Hindlimb muscle (tissue), 1 donor: ENCODE measurements at places on chromosomes 7 and 10.

DNA sequence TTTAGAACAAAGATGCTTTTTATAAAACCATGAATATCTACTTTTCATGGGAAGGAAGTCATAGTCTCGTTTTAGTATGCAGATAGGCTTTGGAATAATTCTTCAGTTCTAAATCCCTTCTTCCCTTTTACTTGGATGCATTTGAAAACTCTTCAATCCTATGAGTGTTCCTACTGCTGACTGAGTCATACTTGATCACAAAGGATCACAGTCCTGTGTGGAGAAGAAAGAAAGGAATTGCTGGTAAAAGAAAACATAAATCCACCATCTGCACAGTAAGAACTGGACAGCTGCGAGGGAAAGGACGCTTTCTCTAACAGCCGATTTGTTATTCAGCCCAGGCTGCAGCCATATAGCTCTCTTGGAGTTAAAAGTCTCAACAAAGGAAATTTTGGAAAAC lies 209.9 kb downstream of the SEMA3E start:
- no peak for DNase-seq

GRCh38 chr7:94452239-94452638 lies 57.4 kb upstream of the CASD1 start:
- DNase-seq: no peak

DNA sequence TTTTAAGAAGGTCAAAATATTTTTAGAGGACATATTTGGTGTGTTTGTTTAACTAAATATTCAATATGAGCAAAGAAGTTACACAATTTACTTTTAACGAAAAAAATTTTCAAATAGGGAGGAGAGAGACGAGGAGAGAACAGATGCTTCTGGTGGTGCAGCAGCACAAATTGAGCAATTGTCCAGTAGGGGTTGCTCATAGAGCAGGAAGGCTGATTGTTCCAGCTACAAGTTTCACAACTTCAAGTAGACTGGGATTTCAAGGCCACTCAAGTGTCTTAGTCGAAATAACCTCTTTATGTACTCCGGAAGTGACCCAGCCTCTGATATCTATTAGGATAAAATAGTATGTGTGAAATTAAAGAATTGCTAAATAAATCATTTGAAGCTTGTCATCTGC lies 197.9 kb downstream of the HDAC9 start:
- DNase-seq: peak; percentile 49

DNA sequence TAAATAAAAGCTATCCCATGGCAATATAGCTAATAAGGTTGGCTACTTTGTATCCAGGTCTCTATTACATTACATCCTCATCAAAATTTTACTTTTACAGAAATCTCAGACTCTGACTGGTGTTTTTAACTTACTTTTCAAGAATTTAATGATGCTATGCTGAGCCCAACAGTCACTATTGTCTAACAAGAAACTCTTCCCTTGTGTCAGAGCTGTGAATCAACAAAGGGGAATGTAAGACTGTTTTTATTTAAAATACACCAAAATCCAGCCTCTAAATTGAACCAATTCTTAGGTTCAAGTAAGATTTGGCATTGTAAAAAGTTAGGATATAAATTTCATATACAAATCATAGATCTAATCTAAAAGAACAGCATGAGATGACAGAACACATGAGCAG lies 7.0 kb downstream of the RTKN2 start:
- no peak for DNase-seq

GRCh38 chr7:140509789-140510188 lies 30.5 kb upstream of the MKRN1 start:
- no peak for DNase-seq

DNA sequence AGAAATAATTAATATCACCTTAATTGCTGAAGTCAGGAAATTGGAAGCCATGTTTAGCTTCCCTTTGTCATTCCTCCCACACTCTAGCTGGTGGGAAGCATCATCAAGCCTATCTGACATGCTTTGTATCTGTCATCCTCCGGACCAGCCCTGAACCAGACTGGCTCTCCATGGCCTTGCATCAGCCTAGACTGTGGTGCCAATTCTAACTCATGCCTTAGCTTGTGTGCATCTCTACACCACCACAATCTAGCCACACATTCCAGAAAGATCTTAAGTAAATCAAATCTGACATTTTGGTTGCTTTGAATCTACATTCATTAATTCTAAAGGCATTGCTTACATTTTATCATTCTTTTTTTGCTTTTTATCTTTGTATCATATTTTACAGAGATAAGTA lies 196.4 kb upstream of the VSTM2A start:
- no peak for DNase-seq

GRCh38 chr7:106110885-106111654 lies 1.0 kb downstream of the SYPL1 start:
- DNase-seq: no peak

DNA sequence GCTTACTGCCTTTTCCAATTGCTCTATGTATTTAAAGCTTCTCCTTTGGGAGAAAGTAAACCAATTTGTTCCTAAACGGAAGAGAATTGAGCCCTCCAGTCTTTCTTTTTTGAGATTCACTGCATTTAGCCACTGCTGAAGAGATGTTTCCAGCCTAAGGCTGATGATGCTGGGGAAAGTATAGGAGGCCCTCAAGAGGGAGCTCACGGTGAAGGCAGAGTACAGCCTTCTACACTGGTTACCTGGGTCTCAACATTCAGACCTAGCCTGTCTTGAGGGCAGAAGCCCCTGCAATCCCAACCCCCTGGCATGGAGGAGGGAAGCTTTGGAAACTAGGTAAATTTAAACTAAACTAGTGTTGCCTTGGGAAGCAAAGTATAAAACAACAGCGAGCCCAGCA lies 316.7 kb upstream of the TPK1 start:
- no peak for DNase-seq

- no peak for DNase-seq
These were observed 82.7 kb downstream of the SEMA3A start for GRCh38 chr7:84111842-84112241.

GRCh38 chr7:10100572-10100971 lies 873.1 kb upstream of the PHF14 start:
- no peak for DNase-seq

DNA sequence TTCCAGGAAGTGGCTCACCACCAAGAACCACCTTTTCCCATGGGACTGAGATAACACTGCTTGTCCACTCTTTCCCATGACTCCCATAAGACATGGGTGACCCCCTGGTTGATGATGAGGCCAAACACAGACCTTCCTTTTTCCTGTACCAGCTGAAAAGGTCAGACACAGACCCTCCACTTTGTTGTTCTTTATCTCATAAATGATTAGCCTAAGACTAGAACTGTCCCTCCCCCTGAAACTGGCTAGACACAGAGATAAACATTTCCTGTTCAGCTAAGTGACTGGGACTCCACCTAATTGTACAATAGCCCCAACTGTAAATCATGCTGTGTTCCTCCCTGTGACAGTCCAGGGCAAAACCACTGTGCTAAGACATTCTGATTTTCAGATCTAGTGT lies 8.2 kb upstream of the NRG3 start:
- DNase-seq: no peak

DNA sequence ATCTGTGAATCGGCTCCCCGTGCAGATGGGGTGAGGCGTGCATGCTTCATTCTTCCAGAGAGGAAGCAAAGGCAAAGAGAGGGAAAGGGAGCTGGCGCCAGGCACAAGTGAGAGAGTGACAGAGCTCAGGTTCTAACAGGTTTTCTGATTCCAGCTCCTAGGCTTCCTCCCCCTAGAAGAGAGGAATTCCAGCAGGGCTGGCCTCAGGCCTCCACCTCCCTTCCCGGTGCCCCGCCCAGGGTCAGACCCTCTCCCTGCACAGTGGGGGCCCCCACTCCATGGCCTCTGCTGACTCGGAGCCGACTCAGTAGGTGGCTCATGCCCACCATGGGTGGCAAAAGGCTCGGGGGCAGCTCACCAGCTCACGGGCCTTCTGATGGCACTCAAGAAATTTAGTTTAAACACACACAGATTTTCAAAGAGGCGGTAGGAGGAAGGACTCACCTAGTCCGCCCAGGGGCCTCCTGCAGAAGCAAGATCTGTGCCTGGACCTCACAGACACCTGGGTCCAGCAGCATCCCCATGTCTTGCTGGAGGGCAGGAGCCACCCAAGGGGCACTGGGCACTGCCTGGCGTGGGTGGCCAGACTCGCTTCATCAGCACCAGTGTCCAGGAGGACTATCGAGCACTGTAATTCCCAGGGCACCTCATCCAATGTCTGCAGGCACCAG lies 183.5 kb downstream of the MAD1L1 start:
- no peak for DNase-seq

GRCh38 chr10:1544929-1545328 lies 192.4 kb downstream of the ADARB2 start:
- no peak for DNase-seq

- no peak for DNase-seq
These were observed 83.0 kb downstream of the WIPF3 start for GRCh38 chr7:29889288-29889687.

GRCh38 chr10:14736043-14736442 lies 38.7 kb downstream of the FAM107B start:
- DNase-seq: no peak

DNA sequence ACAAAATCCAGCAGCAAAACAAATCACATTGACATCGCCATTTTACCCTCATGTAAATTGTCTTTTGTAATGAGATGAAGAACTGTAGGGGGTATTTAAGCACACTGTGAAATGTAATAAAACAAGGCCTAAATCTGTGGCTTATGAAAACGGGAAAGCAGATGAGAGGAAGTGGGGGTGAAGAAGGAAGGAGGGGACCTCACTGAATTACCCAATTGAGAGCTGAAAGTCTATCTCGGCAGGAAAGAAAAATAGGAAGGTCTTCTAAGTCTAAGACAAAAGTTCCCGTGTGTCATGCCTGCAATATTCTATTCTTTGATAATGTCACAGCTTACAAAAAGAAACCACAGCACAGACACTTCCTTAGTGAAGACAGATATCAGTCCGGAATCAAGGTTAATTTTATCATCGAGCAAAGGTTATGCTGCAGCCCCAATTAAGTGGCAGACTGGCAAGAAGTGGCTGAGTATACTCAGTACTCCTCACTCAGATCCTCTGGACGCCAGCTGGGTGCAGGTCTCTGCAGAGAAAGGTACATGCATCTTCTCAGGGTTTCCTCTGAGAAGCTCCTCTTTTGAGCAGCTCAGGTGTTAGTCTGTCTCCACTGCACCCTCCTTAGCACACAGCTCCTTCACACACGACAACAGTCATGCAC lies 239.7 kb downstream of the FANK1 start:
- no peak for DNase-seq

DNA sequence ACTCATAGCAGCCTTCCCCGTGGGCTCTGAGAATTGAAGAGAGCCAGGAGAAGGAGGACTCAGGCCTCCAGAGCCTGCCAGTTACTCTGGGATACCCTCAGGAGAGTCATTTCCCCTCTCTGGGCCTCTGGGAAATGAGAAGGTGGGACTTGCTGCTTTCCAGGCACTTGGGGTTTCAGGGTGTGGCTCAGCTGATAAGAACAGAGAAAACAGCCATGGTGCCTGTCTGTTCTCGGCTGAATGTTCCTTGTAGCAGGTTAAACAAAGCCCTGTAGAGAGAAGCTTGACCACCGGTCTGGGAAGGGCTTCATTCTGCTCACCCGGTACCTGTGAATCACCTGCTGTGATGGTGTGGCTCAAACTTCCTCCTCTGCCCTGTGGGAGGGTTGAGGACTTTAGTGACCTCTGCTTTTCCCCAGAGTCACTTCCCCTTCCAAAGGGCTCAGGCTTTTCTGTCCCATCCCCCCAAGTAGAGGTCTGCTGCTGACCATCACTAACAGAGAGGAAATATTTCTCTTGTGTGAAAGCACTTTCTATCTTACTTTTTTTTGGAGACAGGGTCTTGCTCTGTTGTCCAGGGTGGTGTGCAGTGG lies 212.4 kb upstream of the GALNT17 start:
- no peak for DNase-seq

DNA sequence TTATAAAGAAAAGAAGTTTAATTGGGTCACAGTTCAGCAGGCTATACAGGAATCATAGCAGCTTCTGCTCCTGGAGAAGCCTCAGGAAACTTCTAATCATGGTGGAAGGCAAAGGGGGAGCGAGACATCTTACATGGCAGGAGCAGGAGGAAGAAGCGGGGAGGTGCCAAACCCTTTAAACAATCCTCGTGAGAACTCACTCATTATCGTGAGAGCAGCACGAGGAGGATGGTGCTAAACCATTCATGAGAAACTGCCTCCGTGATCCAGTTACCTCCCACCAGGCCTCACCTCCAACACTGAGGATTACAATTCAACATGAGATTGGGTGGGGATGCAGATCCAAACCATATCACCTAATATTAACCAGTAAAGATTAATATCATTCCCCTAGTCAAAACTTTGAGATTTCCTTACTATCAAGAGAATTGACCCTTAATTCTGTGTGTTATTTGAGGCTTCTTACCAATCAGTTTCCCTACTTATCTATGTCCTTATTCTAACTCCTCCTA lies 1.6 kb upstream of the SMO start:
- no peak for DNase-seq

GRCh38 chr7:122095642-122096041 lies 48.4 kb downstream of the AASS start:
- no peak for DNase-seq

DNA sequence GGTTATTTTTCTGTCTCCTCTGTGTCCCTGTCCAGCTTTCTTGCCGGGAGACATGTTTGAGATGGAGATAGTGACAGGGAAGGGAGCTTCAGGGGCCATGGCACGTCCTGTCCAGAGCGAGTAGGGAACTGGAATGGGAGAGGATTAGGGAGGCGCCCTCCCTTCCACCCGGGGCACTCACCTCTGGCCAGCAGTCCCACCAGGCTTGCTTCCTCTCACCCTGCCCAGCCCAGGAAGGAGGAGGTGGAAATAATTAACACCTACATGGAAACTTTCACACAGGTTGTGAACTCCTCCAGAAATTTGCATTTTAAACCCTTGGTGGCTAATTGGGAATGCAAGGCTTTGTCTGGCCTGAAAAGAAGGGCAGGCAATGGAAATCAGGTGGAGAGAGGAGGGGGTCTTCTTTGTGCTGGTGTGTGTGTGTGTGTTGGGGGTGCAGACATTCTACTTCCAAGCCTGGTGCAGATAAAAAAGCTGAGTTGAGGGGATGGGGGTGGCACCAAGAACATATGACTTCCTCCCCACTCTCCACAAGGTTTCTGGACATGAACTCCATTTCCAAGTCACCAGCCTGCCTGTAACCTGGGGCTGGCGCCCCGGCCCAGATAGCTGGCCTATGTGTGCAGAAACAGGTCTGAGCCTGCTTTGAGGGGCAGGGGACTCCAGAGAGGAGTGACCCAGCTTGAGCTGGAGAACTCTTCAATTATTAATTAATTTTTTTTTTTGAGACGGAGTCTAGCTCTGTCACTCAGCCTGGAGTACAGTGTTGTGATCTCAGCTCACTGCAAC lies 199.4 kb downstream of the CYP26A1 start:
- DNase-seq: no peak

- DNase-seq: no peak
These were observed 29.5 kb downstream of the CDK13 start for GRCh38 chr7:39979406-39980073.
